ENCODE measurements at places on chromosomes 7 and 10.
A peak's percentile ranks its signal among the peaks of the same experiment; 100 is the strongest.

DNA sequence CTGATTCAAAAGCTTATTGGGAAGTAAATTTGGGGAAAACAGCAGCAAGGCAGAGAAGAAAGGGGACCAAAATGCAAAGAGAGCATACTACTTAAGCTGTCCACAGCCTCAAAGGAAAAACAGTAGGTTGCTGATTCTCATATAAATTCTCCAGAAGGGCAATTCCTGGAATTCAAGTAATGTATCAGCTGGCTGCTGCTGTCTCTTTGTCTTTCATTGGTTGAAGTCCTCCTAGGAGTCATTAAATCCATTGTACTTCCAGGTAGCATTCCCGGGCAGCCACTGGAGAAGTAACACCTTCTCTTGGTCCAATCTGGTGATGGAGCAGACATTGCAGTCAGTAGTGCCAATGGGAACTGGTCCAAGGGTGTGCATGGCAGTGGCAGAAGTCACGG lies 22.7 kb downstream of the BET1 start:
- no peak for DNase-seq

DNA sequence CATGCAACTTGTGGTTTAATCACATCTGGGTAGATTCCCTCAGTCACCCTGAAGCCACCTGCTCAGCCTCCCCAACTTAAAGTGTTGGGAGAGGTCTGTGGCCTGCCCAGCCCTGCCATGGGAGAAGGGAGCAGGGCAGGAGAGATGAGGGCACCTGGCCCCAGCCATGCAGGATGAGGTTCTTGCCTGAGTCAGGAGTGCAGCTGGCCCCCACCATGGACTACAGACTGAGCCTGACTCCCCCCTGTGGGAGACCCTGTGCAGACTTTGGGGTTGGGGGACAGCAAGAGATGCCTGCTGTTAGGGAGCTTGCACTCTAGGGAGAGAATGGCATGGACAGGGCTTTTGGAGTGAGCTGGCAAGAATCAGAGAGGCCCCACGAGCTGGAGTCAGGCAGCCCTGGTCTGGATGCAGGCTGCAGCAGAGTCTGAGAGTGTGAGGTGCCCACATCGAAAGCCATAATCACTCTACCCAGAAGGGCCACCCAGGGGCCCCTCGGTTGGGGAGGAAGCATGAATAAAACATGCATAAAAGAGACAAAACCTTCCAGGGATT lies 34.7 kb upstream of the DPYSL4 start:
- no peak for DNase-seq

DNA sequence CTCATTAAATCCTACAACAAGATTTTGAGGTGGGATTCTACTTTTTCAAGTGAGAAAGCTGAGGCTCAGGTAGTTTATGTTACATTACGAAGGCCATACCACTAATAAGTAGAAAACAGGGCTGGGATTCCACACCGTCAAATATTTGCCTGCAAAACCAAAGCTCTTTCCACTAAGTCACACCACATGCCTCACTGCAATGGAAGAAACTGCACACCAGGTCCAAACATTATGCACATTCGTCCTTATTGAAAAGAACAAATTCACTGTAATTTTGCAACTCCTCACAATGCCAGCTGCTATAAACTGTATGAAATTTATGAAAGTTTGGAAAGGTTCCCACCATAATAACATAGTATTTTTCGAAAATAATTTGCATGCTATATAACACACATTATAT lies 66.5 kb downstream of the DGKB start:
- DNase-seq, result no peak

DNA sequence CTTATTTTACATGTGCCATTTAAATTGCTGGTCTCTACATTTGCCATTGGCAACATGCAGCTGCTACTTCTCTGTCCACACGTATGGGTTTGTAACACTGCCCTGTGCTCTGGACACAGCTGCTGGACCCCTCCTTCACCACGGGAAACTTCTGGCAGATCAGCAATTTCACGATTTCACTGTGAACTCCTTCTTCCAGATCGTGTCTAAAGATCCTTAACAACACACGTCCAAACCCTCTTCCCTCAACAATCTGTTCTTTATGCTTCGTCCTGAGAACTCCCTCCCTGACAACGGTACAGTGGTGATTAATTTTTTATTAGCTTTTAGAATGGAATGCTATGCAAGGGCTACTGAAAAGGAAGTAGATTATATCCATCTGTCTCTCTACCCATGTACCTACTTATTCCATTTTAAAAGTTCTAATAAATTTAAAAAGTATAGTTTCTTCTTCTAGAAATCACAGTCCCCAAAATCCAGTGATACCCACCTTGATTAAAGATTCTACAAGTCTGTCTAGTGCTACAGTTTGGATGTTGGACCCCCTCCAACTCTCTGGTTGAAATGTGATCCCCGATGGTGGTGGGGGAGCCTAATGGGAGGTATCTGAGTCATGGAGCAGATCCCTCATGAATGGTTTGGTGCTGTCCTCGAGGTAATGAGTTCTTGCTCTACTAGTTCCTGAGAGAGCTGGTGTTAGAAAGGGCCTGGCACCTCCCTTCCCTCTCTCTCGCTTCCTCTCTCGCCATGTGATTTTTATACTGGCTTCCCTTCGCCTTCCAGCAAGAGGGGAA lies 81.0 kb downstream of the KIAA1549 start:
- DNase-seq, result no peak

DNA sequence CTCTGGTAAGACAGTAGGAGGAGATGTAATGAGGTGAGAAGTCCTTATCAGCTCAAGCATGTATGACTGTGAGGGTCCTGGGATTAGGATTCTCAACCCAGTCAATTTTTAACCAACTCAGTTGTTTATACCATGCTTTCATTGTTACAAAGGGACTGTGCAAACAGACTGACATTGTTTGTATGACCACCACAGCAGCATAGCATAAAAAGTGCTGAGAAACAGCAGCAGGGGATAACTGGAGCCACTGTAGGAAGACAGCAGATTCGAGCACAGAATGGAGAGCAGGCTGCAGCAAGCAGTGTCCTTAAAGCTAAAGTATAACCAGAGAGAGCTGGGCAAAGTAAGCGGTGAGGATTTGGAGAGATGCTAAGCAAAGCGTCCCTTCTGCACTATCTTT lies 829.5 kb downstream of the REEP3 start:
- peak; percentile 10 for DNase-seq

- DNase-seq, result no peak
Measured at GRCh38 chr10:43211030-43211429, 55.8 kb downstream of the RASGEF1A start.

GRCh38 chr7:33661430-33662160 lies 243.7 kb upstream of the BMPER start:
- no peak for DNase-seq

DNA sequence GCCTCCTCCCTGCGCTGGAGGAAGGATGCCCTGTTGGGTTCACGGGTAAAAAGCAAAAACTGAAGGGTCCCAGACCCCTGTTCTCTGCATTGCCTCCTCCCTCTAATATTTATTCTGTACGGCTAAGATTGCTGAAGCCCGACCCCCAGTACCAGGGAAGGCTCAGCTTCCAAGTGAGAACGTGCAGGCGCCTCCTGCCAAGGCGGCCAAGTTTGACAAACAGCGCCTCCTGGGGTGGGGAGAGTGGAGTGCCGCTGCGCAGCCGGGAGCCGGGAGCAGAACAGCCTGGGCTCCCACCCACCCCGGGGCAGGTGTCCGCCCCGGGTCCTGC lies 4.7 kb upstream of the EBF3 start:
- no peak for DNase-seq

DNA sequence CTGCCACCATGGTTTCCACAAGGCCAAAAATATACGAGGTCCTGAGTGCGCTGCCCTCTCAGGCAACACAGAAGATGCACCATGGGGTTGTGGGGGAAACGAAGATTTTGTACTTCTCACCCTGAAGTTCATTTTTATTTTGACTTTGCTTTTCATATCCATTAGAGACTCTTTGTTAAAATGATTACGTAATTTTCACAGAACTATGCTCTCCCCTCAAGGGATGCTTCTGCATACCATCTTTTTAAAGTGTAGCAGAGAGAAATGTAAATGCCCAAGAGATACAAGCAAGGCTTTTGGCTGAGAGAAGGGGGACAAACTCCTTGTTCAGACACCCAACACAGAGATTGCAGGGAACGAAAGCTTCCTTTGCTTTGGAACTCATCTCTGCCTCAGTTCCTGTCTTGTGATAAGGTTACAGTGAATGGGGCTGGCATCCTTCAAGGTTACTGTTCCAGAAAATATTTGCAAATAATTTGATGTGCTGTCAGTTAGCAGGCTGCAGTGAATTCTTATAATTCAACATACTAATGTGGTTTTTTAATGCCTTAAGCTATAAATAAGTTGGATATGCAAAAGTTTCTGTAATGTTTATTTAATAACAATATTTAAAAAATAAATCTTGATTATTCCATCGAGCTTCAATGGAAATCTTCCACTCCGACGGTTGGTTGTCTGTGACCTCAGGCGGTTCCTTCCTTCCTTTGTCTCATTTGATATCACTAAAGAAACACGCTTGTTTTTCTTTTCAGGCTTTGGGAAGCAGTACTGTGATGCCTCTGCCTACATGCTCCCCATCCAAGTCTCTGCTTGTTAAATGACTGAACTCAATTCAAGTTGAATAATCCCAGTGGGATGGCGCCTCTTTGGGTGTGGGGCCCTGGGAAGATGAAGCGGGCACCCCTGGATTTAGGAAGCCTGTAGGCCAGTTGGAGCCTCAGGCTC lies 209.3 kb upstream of the CTBP2 start:
- no peak for DNase-seq

DNA sequence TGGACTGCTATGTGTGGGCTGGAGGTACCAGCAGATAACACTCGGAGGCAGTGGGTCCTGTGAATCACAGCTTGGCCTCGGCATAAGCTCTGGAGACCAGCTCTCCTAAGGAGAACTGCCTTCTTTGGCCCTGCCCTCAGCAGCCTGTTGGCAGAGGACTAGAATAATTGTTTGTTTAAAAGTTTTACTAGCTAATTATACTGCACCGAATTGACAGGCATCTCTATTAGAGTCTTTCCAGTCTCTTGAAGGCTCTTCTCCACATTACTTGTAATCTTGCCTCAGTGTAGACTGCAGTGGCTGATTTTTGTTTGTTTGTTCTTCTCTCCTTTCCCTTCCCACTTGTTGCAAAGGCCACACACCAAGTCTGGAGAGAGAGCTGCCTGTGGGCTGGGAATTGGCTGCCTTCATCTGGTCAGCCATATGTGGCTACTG lies 183.2 kb downstream of the AUTS2 start:
- DNase-seq, result no peak

- DNase-seq, result no peak
Measured at GRCh38 chr10:133067149-133068105, 20.3 kb upstream of the ADGRA1 start.

DNA sequence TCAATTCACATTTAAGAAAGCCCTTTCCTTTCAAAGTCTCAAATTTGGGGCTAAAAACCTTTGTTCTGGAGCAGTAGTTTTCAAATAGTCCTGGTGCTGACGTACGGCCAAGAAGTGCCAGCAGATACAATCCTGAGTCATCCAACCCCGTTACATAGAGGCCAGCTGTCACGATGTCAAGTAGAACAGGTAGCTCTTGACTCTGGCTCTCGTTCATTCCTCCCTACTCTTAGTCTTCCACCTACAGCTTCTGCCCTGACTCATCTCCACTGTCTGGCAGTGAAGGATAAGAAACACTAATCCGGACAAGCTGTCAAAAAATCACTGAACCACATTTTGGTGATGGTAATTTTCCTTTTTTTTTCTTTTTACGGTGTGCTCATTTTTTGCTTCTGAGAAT lies 132.4 kb upstream of the PTN start:
- DNase-seq, result no peak
